Suprapubic skin (tissue), 4 donors: ENCODE measurements at places on chromosomes 16 and 17.

- no peak for DNase-seq
These were observed 5.4 kb downstream of the CLUH start for GRCh38 chr17:2705888-2706795.

DNA sequence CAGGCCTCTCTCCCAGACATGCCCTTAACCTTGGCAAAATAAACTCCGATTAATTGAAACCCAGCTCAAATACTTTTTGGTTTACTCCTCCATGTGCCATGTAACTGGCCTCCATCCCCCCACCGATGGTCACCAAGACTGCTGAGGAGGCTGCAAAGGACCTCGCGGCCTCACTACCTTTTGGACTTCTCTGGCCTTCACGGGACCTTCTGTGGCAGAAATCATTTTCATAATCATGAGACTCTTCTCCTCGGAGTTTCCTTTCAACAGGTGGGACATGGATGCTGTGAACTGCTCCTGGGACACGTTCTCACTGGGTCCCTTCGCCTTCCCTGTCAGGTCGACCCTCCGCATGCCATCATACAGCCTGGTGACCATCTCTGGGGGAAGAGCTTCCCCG, 9.0 kb downstream of the MEAK7 start:
- DNase-seq: peak; percentile 15

DNA sequence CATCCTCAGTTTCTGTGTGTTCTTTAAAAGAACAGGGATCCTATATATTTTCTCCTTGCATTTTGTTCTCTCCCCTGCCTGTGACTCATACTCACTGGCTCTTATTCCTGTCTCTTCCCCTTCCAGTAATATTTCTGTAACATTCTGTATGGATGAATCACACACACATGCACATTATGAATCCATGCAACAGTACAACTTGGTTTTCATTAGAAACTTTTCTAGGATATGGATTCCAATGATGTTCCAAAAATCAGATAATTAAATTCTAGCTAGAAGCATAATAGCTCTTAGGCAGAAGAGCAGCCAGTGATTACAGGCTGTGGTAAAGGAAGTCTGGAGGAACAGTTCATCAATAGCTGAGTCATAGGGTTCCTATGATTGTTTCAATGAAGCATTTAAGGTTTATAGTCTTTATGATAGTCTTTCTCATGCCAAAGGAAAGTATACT, 119.6 kb upstream of the PMFBP1 start:
- DNase-seq: no peak

DNA sequence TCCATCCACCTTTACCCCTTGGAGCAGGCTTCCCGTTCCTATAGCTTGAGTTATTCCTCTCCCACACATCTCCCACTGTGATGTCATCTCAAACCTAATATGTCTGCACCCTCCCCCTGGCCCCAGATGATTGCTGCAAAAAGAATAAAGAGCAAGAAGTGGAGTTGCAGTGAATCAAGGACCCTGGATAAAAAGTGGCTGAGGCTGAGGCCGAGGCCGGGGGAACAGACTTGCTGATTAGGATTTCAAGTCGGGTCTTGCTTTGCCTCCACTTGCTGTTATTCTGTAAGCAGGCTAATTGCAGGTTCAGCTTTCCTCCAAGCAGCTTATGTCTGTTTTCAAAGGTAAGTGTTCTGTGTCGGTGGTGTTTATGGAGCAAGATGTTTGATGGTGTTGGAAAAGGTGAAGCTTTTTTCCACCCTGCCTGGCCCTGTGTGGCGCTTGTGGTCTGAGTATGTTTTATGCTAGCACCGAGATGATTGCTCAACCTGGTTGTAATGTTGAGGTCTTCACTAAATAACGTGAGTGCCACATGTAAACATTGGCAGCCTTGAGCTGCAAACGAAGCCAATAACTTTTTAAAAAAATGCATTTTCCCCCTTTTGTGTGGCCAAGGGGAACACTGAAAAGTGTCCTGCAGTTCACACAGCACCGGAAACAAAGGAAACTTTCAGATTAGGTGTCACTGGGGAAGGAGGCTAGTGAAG, 15.4 kb downstream of the HS3ST3B1 start:
- no peak for DNase-seq

- DNase-seq: no peak
These were observed at the start of gene ITGAL for GRCh38 chr16:30472328-30472942. ITGAL (plus strand) TSS chr16:30472742; CDS start chr16:30472838, 96 bp downstream.
